ENCODE measurements at places on chromosomes 1 and 21.

DNA sequence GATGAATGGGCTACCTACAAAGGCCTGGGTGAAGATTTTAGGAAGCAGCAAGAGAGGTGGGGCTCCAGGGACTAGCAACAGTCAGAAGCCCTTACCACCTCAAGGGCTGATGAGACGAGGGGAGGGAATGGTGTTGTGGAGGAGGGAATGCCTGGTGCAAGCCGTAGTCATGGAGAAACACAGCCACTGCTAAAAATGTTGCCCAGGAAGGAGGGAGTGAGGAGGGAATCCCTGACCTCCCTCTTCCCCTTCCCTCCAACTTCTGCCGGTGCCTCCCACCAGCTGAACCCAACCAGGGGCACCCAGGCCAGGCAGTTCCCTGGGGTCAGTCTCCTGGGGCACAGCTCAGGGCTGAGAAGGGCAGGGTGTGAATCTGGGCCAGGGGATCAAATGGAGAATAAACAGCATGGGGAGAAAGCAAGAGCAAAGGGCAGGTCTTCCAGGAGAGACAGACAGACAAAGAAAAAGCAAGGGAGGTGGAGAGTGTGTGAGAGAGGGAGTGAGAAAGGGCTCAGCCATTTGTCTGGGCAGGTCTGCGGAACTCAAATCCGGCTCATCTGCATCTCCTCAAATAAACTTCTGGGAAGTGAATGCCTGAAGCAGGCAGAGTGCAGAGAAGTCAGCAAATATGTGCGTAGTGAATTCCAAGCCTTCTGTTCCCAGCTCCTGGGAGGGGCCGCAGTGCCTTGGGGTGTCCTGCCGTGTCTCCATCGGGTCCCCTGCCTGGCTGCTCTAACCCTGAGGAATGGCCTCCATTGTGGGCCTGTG lies 27.1 kb upstream of the POU3F1 start:
- no peak for DNase-seq

DNA sequence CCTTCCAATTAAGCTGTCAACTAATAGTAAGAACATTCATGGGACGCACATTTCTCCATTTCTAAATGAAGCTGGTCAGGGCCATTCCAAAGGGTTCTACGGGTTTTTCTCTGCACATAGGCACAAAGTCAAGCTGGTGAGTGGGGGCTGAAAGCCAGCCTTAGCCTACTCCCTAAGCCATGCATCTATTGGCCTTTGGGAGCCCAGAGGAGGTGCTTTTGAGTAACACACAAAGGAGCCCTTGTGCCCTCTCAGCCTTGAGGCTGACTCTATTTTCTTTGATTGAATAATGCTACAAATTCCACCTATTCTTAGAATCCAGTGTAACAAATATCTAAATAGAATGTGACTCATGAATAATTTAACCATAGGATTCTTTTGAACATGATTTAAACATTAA lies 73.6 kb downstream of the RGS13 start:
- DNase-seq: no peak

DNA sequence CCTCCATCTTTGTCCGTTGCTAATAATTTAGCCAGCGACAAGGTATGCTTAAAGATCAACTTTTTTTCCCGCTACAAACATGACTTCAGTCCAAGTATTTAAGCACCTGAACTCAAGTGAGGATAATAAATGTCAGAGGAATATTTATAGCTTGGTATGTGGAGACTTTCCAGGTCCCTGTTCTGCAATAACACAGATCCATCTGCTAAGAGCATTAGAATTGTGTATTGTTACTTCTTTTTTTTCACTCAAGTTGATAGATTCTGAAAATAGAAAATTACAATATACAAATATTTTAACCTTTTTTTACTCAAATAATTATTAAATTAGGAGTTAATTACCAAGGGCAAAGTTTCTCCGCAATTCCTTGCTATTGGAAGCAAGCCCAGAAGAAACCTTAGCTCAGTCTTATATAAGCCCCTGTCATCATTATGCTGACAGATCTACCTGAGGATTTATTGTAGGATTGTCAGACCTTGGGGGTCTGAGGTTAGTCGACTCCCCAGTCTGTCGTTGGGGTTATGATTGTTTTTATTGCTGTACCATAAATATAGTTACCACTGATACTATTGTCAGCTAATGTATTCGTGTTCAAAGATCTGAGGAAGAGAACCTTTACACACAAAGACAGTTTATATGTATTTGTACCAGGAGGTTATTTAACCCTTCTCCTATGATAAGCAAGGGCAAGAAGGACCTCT lies 337.9 kb downstream of the TBX15 start:
- DNase-seq: no peak

DNA sequence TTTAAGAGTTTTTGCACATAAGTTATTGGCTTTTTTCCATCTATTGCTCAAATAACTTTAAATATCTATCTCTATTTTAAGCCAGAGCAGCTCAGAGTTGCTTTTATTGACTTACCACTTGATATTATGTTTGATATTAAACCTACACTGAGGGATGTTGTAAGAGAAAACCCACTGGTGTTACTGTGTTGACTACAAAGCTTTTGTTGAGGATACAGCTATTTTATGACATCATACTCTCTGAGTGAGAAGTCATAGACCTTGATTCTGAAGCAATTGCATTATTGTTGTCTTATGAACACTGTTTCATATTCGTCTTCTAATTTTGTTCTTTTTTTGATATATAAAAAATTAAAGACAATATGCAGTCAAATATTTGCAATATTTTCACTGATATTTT lies 560.4 kb downstream of the PTBP2 start:
- DNase-seq: no peak

- DNase-seq: no peak
Observed at GRCh38 chr1:189530162-189530561, 947.5 kb downstream of the BRINP3 start.

DNA sequence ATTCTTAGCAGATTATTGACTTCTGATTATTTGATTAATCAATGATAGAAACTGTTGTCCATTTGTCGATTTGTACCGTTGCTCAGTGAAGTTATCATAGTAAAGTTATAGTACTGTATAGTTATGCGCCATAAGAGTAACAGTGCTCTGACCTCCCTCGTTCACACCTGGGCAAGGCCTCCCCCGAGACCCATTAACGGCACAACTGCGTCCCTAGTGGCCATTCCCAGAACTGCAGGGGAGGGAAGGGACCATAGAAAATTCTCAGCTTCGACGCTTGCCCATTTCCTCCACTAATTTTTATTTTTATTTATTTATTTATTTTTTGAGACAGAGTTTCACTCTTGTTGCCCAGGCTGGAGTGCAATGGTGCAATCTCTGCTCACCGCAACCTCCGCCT lies 334.4 kb downstream of the DSCAM start:
- DNase-seq: no peak

DNA sequence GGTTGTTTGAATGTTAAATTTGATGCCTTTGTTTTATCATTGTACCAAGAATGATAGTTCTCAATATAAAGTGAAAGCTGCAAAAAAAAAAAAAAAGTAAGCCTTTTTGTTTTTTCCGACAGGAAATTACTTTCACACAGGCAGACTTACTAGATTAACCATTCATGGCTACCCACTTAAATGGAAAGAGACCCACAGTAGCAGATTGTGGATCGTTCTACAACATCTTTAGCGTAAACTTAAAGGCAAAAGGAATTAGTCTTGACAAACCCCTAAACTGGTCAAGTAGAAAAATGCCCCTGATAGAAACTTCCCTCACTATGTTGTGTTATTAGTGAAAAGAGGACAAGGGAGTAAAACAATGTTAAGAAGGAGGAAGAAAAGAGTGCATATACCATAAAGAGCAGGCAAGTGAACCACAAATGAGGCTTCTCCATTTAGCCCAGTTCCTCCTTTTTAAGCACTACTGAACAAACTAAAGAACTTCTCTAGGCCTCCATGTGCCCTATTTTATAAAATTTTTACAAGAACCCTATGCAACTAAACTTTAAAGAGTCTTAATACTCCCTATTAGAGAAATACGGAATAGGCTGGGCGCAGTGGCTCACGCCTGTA lies 1560.3 kb downstream of the MRPL39 start:
- DNase-seq: no peak

DNA sequence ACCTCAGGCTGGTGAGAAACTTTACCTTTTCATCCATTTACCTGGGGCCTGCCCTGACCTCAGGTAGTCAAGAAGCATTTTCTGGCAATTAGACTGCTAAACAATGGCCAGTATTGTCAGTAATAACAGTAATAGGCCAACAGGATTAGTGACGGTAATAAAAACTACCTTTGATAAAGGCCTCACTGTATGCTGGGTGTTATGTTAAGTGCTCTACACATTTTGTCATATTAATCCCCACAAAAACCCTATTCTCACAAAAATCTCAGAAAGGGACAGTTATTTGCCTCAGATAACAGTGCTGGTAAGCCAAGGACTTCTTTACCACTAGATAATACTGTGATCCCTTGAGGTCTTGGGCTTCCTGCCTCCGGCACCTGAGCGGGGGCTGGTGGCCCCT lies 191.4 kb downstream of the FOXD2 start:
- no peak for DNase-seq

GRCh38 chr1:179036844-179037465 lies 11.3 kb downstream of the FAM20B start:
- DNase-seq: no peak

DNA sequence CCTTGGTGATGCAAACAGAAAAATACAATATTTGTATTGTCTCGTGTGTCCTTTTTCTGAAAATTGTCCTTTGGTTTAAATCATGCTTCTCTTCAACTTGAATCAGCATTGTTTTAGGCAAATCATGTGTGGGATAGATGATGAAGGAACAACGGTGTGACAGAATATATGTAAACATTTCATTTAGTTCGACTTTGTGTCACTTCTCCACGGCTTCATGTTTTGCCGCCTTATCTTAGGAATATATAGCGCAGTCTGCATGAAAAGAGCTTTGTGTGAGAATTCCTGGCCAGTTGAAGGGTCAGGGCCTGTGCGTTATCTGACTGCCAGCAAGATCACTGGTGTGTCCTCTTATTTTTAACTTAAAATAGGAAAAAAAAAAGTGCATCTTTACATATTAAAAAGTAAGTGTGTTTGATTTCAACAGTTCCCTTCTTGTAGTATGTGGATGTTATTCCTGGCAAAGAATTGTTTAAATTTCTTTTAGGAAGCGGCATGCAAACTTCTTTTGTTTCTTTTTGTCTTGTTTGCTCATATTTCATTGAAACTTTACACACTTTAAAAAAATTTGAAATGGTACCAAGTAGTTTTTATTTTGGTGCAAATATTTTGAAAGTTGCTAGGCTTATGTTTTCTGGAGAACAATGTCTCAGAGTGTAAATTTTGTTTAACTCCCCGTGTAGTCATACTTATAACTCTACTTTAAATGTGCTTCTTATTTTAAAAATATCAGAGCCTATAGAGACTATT lies 465.2 kb downstream of the USP25 start:
- no peak for DNase-seq

DNA sequence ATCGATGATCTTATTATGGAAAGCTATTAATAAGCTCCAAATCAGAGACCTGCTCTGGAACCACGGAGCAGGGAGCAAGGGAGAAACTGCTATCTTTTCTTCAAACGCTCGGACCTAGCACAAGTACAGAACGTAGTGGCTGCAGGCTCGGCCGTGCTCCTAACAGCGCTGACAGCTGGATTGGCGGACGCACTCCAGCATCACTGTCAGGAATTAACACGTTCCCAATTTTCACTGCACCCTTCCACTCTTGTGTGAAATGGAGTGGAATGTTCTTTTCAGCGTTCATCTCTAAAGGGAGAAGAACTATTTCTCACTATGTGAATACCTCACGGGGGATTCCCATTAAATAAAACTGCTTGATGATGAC lies 106.9 kb downstream of the ZNF281 start:
- no peak for DNase-seq

- DNase-seq: no peak
Observed at GRCh38 chr1:97143236-97143882, 421.8 kb downstream of the PTBP2 start.

GRCh38 chr1:56029319-56030003 lies 549.9 kb downstream of the PLPP3 start:
- no peak for DNase-seq

- DNase-seq: no peak
Observed at GRCh38 chr1:202038688-202039346, 28.4 kb downstream of the ELF3 start.

DNA sequence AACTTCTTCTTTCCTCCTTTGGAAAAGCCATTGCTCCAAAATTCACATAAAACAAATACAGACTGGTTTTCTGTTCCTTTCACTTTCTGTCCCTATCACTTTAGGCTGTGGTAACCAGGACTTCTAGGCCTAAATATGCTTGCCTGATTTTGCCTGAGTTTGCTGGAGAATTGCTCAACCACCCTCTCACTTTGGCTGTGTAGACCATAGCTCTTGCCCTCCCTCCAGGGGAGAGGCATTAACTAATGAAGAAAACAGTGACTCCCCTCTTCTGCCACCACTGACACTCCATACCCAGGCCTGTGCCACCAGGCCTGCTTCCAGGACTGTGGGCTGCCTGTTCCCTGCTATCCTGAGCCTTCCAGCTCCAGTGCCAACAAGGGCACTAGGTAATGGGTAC lies 163.5 kb downstream of the TOMM20 start:
- no peak for DNase-seq

- no peak for DNase-seq
Observed at GRCh38 chr1:245232931-245233330, 78.1 kb downstream of the KIF26B start.

- no peak for DNase-seq
Observed at GRCh38 chr21:38234395-38235142, 22.2 kb upstream of the KCNJ15 start.

Measured in stimulated activated CD8-positive, alpha-beta memory T cell treated with anti-CD3 and anti-CD28 coated beads, Interleukin-4, amount 100 ng/mL, for 1 hour (primary cell).